Upper lobe of left lung (tissue), 6 donors: ENCODE measurements at places on chromosomes 7 and 10. TPM values are rescaled to one million over a fixed set of nuclear protein-coding genes. Genes with fewer than 3 reads are reported as not detected.

PRSS37 gene
- total RNA-seq = not detected

MMRN2 gene
- 34.5 TPM for total RNA-seq

WNT16 gene
- not detected for total RNA-seq

SUN3 gene
- total RNA-seq = not detected

SLC35G1 gene
- total RNA-seq = 10.5 TPM

C10orf67 gene
- total RNA-seq = 2.2 TPM

- no peaks in the 10 kb centered on the region for H3K36me3 ChIP-seq
- no peaks in the 10 kb centered on the region for H3K27me3 ChIP-seq
- no peaks in the 10 kb centered on the region for H3K4me1 ChIP-seq
- no peak overlapping the region for H3K4me3 ChIP-seq
- DNase-seq = no peak
Observed at GRCh38 chr7:148620749-148621359, 30.3 kb downstream of the C7orf33 start.

DNA sequence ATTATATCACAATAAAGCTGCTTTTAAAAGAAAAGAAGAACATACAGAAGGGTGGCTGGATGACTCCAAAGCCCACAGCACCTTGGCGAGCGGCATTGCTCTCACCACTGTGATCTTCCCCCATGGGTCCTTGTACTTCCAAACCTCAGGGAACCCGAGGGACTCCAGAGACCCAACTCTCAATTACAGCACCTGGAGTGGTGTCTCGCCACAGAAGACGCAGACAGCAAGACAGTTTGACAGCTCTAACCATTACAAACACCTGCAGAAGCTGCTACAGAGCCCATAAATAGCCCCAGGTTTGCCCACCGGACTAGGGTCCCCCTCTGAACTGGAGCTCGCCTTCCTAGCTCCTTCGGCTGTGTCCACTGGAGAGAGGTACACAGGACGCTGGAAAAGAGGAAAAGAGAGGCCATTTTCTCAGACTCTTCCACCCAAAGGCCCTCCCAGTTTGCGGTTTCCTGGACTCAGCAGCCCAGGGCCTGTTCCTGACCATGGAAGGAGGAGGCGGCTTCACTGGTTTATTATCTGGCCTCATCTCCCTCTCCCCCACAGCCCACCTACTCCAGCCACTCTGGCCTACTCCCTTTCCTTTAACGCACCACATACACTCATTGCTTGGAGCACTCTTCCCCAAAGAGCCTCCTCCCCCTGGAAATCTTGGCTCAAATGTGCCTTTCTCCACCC lies 1.9 kb downstream of the PIK3AP1 start:
- peak overlapping the region; percentile 83 for H3K4me3 ChIP-seq
- no peaks in the 10 kb centered on the region for H3K36me3 ChIP-seq
- no peak for DNase-seq
- H3K27ac ChIP-seq = no peak overlapping the region

DNA sequence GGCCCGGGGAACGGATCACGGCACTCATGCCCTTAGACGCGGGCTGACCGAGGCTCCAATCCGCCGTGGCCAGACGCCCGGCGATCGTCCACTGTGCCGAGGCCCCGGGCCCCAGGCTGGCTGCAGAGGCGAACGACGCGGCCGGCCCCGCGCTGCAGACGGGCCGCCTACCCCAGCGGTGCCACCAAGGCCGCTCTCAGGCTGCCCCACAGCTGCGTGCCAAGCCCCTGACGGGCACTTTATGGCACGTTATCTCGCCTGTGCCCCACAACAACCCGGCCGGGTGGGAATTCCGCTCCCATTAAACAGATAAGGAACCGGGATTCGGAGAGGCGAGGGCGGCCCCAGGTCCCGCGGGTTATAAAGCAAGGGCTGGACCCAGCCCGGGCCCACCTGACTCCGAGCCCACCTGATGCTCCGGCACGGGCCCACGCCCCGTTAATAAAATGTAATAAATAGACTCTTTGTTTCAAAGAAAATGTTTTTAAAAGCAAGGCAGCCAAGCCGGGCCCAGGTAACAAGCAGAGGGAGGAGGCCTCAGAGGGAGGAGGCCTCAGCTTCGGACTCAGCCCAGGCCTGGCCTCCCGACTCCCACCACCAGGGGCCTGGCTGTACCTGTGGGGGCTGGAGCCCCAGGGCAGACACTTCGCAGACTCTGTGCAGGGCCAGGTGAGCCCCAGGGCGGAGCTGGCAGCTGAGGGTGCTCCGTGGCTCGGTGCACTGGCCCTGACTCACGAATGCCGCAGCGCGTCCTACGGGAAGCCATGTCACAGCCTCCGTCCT lies 79.7 kb downstream of the FOXL3 start:
- H3K36me3 ChIP-seq = no peaks in the 10 kb centered on the region
- peak; percentile 71 for DNase-seq
- H3K27me3 ChIP-seq = no peaks in the 10 kb centered on the region
- no peak overlapping the region for H3K27ac ChIP-seq
- no peak overlapping the region for H3K4me3 ChIP-seq
- peaks cover 6% of the 10 kb centered on the region for H3K4me1 ChIP-seq

- no peak overlapping the region for H3K4me3 ChIP-seq
- no peak for DNase-seq
- no peak overlapping the region for H3K27ac ChIP-seq
- no peaks in the 10 kb centered on the region for H3K4me1 ChIP-seq
- H3K27me3 ChIP-seq = no peaks in the 10 kb centered on the region
Observed at GRCh38 chr10:10992961-10993714, 24.5 kb upstream of the CELF2 start.

DNA sequence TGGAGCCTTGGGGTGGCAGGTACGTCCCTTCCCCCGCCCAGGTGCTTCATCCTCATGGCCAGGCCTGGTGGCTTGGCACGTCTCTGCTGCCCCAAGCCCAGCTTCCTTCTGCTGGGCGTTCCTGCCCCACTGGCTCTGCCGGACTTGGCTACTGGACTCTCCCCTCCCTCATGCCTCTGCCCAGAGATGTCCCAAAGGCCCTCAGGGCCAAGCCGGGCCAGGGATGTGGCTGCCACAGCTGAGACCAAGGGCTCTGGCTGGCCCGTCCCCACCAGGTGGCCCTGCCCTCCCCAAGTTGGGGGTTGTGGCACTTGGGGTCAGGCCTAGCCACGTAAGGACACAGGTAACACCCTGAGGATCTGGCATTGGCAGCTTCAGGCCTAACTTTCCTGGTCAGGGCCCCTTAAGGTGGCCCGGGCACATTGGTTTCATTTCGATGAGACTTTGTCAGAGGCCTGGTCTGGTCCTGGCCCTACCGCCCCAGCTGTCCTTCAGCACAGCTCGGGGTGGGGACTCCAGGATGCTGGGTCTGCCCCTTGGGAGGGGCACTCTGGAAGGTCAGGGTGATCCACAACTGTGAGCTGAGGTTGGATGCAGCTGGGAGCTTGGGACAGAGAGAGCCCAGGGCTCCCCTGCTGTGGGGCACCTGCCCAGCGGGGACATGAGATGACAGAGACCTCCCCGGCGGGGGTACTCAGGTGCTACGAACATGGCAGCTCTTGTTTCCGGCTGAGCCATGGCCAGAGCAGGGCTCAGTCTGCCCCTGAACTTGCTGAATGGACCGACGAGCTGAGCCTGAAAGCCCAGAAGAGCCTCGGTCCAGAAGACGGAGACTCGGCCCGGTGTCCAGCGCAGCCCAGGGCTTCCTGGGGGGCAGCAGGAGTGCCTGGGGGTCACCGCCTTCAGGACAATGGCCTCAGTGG lies 2.9 kb downstream of the BHLHA15 start:
- H3K4me3 ChIP-seq = no peak overlapping the region
- H3K27me3 ChIP-seq = peaks cover 12% of the 10 kb centered on the region
- no peak for DNase-seq
- no peak overlapping the region for H3K27ac ChIP-seq

DNA sequence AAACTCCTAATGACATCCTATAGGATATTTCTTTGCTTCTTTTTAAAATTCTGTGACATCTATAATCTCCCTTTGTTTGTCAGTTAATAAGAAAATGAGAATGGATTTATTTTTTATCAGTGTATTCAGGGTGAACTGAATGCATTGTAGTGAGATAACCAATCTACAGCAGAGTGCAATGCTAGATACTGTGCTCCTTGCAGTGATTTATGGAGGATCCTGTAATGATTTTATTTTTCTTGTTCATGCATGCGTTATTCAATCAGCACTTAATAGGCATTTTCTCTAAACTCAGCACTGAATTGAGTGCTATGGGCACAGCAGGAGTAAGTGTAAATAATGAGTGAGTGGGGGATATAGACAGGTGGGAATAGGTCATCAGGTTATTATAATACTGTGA lies 253.9 kb downstream of the CDK14 start:
- H3K36me3 ChIP-seq = no peaks in the 10 kb centered on the region
- no peaks in the 10 kb centered on the region for H3K4me1 ChIP-seq
- H3K27me3 ChIP-seq = no peaks in the 10 kb centered on the region
- no peak overlapping the region for H3K4me3 ChIP-seq

- H3K36me3 ChIP-seq = no peaks in the 10 kb centered on the region
- H3K4me3 ChIP-seq = no peak overlapping the region
- peaks cover 10% of the 10 kb centered on the region for H3K4me1 ChIP-seq
- DNase-seq = peak; percentile 61
- H3K27me3 ChIP-seq = no peaks in the 10 kb centered on the region
Observed at GRCh38 chr10:28984431-28984830, 304.4 kb upstream of the LYZL1 start.

DNA sequence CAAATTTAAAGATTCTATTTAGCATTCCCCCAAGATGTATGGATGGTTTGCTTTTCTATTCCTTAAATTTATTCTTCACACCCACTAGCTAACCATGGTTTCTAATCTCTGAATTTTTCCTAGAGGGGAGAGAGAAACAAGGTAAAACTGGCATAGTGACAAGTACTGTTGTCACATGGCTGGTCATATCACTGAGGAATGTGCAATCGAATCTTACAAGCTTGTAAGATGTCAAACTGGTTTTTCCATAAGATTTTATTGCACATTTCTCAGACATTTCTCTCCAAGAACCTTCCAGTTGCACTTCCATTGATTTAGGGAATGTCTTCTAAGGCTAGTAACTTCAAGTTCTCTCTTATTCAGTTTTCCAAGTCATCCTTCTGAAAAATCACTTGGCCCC lies 89.8 kb downstream of the MBL2 start:
- H3K27me3 ChIP-seq = no peaks in the 10 kb centered on the region
- H3K36me3 ChIP-seq = no peaks in the 10 kb centered on the region
- H3K27ac ChIP-seq = no peak overlapping the region

GRCh38 chr10:43216931-43217562 lies 49.8 kb downstream of the RASGEF1A start:
- peak; percentile 67 for DNase-seq
- H3K4me1 ChIP-seq = no peaks in the 10 kb centered on the region
- no peak overlapping the region for H3K4me3 ChIP-seq
- H3K27ac ChIP-seq = no peak overlapping the region
- H3K27me3 ChIP-seq = no peaks in the 10 kb centered on the region
- no peaks in the 10 kb centered on the region for H3K36me3 ChIP-seq

DNA sequence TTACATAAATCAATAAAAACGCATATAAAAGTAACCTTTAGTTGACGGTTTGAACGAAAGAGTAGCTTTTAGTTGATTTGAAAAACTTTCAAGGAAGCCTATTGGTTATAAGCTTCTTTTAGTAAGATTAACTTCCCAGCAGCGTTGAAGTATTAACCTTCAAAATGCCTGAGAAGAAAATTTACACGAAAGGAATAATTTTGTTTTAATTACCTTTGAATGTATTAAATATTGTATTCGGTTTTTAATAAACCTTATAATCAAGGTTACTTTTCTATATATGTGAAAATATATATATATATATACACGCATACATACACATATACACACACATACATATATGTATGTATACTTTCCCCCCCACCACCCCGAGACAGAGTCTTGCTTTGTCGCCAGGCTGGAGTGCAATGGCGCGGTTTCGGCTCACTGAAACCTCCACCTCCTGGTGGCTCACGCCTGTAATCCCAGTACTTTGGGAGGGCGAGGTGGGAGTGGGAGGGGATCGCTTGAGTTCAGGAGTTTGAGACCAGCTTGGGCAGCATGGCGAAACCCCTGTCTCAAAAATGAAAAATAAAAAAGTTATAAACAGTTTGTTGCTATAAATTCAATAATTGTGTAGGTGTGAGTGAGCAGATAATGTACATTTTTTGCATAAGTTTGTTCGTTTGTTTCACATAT lies 57.6 kb upstream of the EZH2 start:
- H3K27me3 ChIP-seq = no peaks in the 10 kb centered on the region
- peak overlapping the region; percentile 87 for H3K4me3 ChIP-seq
- peaks cover 14% of the 10 kb centered on the region for H3K4me1 ChIP-seq
- no peak for DNase-seq
- peak overlapping the region; percentile 92 for H3K27ac ChIP-seq
- H3K36me3 ChIP-seq = no peaks in the 10 kb centered on the region

DNA sequence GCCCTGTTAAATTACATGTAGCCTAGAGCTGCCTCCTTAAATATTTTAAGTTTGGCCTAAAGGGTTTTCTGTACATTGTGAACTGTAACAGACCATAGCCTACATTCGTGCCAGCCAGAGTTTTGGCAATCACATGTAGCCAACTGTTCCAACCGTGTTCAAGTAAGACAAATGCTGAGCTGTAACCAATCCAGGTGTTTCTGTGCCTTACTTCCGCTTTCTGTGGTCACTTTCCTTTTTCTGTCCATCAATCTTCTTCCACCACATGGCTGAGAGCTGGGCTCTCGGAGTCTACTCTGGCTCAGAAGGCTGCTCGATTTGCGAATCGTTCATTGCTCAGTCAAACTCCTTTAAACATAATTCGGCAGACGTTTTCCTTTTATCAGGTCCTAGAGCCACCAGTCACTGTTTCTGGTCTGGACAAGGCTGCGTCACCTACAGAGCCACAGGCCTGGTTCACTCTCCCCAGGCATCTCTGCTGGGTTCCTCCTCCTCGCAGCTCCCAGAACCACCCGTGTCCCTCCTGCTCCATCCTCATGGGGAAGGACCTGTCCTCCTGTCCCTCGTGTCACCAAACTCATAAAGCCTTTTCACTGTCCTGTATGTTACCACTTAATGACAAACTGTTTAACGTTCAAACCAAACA lies 158.0 kb upstream of the RHEB start:
- H3K36me3 ChIP-seq = no peaks in the 10 kb centered on the region
- no peak overlapping the region for H3K4me3 ChIP-seq
- no peak overlapping the region for H3K27ac ChIP-seq

DNA sequence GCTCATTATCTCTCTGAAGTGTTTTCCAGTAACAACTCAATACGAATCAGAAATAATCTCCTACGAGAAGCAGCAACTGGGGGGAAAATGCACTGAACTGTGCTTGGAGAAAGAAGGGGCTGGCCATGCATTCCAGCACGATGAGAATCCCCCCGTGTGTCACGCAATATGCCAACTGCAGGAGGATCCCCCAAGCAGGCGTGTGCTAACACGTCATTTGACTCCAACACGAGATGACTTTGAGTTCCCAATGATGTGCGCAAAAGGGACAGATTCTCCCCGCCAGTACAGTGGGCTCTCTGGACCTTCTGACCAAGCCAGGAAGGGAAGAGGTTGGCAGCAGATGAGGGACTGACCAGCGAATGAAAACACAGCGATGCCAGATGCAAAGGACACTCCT lies 105.5 kb downstream of the KCNMA1 start:
- peak overlapping the region; percentile 77 for H3K27ac ChIP-seq
- no peaks in the 10 kb centered on the region for H3K27me3 ChIP-seq
- H3K4me3 ChIP-seq = no peak overlapping the region
- DNase-seq = no peak
- H3K4me1 ChIP-seq = no peaks in the 10 kb centered on the region

- no peak for DNase-seq
- no peaks in the 10 kb centered on the region for H3K4me1 ChIP-seq
- H3K27me3 ChIP-seq = no peaks in the 10 kb centered on the region
- H3K36me3 ChIP-seq = no peaks in the 10 kb centered on the region
Observed at GRCh38 chr7:117041007-117041406, 87.7 kb downstream of the ST7 start.

- no peak overlapping the region for H3K27ac ChIP-seq
- peaks cover 37% of the 10 kb centered on the region for H3K4me1 ChIP-seq
- no peaks in the 10 kb centered on the region for H3K27me3 ChIP-seq
- no peak for DNase-seq
- H3K4me3 ChIP-seq = no peak overlapping the region
Observed at GRCh38 chr7:2621061-2621828, 10.5 kb upstream of the TTYH3 start.
